RPMI7951 (cell line): ENCODE measurements at places on chromosomes 2 and 18. TPM values are rescaled to one million over a fixed set of nuclear protein-coding genes. Genes with fewer than 3 reads are reported as not detected.

- peak; percentile 1 for DNase-seq
Observed at GRCh38 chr18:40159141-40160017, 1795.7 kb upstream of the PIK3C3 start.

GRCh38 chr18:36329684-36330434 lies 32.3 kb downstream of the FHOD3 start:
- DNase-seq, result no peak

GRCh38 chr2:83971547-83971946 lies 487.5 kb downstream of the SUCLG1 start:
- no peak for DNase-seq

GRCh38 chr2:71816815-71817214 lies 330.8 kb downstream of the CYP26B1 start:
- peak; percentile 94 for DNase-seq

DNA sequence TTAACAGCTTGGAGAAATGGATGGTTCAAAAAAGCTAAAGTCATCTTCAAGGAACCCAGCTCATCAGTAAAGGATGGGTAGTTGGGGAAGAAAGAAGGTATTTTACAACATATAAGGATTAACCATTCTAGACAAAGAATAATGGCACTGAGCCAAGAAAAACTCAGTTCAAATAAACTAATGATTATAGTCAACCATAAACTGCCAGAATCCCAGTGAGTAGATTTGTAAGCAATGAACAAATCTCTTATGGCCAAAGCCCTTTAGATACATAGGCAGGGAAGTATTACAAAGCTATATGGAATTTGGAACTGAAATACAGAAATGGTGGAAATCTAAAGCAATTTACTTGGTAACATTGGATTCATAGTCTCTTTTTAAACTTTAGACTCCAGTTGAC lies 92.4 kb upstream of the ZFP36L2 start:
- DNase-seq, result no peak

The PSTPIP2 gene
- 0.36 and 0.68 TPM in 2 replicates for total RNA-seq

The OR6B2 gene
- not detected in 2 replicates for total RNA-seq

The ALPI gene
- not detected in 2 replicates for total RNA-seq

The RFTN2 gene
- 1.7 and 2.0 TPM in 2 replicates for total RNA-seq

The NGEF gene
- 35.4 and 38.4 TPM in 2 replicates for total RNA-seq
